Sigmoid colon (tissue), 7 donors: ENCODE measurements at places on chromosomes 5 and 9. TPM values are rescaled to one million over a fixed set of nuclear protein-coding genes. Genes with fewer than 3 reads are reported as not detected.

Gene ZNF366
- total RNA-seq, result 3.9 TPM

Gene RETREG1
- 14.6 TPM for total RNA-seq

Gene TENT4A
- total RNA-seq, result 15.7 TPM

Gene CBY3
- total RNA-seq, result not detected

Gene HMCN2
- total RNA-seq, result 106 TPM

Gene DIPK1B
- 9.6 TPM for total RNA-seq

Gene PDE6A
- not detected for total RNA-seq

Gene SPINK4
- total RNA-seq, result not detected

Gene FAM221B
- not detected for total RNA-seq

Gene DMGDH
- total RNA-seq, result 3.1 TPM

Gene ITK
- total RNA-seq, result 1.1 TPM

Gene BSPRY
- 0.36 TPM for total RNA-seq

Gene DMRT2
- not detected for total RNA-seq

Gene UAP1L1
- 5.7 TPM for total RNA-seq

Gene HSPA4
- 54.0 TPM for total RNA-seq

Gene ZNF474
- 0.28 TPM for total RNA-seq

Gene PTGS1
- total RNA-seq, result 95.6 TPM

Gene FAM53C
- 27.8 TPM for total RNA-seq

Gene PBX3
- total RNA-seq, result 90.6 TPM

Gene SOHLH1
- not detected for total RNA-seq

Gene FAM170A
- total RNA-seq, result not detected

Gene OBP2B
- not detected for total RNA-seq

Gene PCDHGA6
- 5.4 TPM for total RNA-seq

Gene GEMIN5
- 15.2 TPM for total RNA-seq

Gene BTNL9
- 34.9 TPM for total RNA-seq

Gene TMEM215
- not detected for total RNA-seq

Gene BNC2
- total RNA-seq, result 205 TPM

Gene C8G
- total RNA-seq, result not detected
